ENCODE measurements at places on chromosomes 7 and 10.

DNA sequence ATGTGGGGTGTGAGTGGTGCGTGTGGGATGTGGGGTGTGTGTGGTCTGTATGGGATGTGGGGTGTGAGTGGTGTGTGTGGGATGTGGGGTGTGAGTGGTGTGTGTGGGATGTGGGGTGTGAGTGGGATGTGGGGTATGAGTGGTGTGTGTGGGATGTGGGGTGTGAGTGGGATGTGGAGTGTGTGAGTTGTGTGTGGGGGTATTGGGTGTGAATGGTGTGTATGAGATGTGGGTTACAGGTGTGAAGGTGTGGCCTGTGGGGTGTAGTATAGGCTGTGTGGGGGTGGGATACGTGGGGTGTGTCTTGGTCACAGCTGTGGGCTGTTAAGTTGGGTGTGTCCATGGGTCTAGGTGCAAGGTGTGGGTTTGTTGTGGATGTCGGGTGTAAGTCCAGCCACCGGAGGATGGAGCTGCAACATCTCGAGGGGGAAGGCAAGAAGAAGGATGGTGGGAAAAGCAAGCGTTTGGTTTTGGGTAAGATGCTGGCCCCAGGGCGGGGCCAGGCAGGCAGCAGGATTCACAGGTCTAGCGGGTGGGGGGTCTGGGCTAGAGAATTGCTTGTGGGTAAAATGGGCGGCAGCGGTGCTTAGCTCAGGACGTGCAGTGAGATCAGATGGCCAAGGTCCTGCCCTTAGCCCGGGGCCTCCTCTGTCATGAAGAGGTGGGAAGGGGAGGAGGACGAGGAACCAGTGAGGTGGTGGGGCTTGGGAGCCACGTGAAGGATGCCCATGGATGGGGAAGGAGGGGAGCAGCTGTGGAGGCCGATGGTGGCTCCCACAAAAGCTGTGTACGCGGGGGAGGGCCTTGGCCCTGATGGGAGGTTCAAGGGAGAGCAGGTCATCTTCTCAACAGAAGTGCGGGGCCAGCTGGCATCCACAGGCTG, 60.1 kb downstream of the CFAP46 start:
- no peak for DNase-seq

- no peak for DNase-seq
These were observed 32.5 kb downstream of the BNIP3 start for GRCh38 chr10:131949041-131949862.

GRCh38 chr7:18689551-18689950, 194.0 kb downstream of the HDAC9 start:
- no peak for DNase-seq

- DNase-seq: no peak
These were observed 61.0 kb downstream of the RASGEF1A start for GRCh38 chr10:43205681-43206390.

GRCh38 chr10:76582531-76582930, 1055.1 kb downstream of the KCNMA1 start:
- no peak for DNase-seq

Data from activated CD4-positive, CD25-positive, alpha-beta regulatory T cell treated with anti-CD3 and anti-CD28 coated beads, Interleukin-2, amount 50 U/mL, for 16 hours (primary cell).